ENCODE measurements at places on chromosomes 3 and 15.

DNA sequence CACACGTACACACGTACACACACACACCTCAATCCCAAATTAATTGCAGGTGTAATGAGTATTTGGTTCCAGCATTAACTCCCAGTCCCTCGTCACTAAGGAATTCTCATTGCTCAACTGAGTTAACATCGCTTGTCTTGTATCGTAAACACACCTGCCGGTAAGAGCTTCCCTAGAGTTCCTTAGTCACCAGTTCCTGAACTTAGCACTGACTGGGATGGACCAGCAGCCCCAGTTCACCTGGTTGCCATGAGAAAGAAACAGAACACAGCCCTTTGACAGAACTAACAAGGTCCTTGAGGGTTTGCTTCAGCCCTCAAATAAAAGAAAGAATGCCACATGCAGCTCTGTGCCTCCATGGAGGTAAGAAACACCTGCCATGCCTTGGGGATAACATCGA is 66.3 kb upstream of the SLCO3A1 start:
- no peak for DNase-seq

- no peak for DNase-seq
These were observed 202.2 kb upstream of the BHLHE40 start for GRCh38 chr3:4776980-4777581.

- no peak for DNase-seq
These were observed 81.2 kb downstream of the SRGAP3 start for GRCh38 chr3:9168241-9168741.

DNA sequence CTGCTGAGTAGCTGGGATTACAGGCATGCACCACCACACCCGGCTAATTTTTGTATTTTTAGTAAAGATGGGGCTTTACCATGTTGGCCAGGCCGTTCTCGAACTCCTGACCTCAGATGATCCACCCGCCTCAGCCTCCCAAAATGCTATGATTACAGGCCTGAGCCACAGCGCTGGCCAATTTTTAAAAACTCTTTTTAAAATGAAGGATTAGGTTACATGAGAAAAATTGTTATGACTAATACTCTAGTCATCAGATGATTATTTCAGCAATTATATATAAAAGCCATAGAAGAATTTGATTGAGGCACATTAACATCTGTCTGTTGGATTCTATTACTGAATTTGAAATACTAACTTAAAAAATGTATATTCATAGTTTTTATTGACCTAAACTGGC is 134.1 kb upstream of the MNS1 start:
- no peak for DNase-seq

GRCh38 chr15:100908466-100908865 is 10.7 kb upstream of the LRRK1 start:
- no peak for DNase-seq

- DNase-seq = peak; percentile 32
These were observed 469.6 kb upstream of the DPPA4 start for GRCh38 chr3:109806929-109807328.

DNA sequence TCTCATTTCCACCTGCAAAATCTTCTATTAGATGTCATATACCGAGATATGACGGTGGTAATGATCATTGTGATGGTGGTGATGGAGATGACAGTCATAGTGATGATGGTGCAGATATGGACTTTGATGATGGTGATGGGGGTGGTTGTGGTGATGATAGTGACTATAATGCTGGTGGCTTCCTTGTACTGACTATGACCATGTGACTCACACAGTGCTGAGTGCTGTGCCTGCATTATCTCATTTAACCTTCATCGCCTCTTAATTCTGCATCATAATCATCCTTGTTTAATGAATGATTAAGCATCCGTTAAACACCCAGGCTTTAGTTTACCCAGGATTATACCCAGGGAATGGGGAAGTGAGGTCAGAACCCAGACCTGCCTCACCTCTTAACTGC is 331.7 kb downstream of the FEZF2 start:
- no peak for DNase-seq

DNA sequence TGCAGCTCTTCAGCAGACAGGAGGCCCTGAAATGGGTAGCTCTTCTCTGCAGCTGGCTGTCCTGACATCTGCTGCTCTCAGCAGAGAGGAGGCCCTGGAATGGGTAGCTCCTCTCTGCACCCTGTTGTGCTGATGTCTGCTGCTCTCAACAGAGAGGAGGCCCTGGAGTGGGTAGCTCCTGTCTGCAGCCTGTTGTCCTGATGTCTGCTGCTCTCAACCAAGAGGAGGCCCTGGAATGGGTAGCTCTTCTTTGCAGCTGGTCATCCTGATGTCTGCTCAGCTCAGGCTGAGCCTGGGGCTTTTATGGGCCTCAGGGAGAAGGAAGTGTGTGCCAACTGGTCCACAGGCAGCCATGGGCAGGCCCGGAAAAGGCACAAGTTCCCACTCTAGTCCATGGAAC is 66.6 kb downstream of the PIK3CB start:
- DNase-seq = no peak

Data from T-cell (primary cell).